ENCODE measurements at places on chromosomes 2 and 18.
A peak's percentile ranks its signal among the peaks of the same experiment; 100 is the strongest.

DNA sequence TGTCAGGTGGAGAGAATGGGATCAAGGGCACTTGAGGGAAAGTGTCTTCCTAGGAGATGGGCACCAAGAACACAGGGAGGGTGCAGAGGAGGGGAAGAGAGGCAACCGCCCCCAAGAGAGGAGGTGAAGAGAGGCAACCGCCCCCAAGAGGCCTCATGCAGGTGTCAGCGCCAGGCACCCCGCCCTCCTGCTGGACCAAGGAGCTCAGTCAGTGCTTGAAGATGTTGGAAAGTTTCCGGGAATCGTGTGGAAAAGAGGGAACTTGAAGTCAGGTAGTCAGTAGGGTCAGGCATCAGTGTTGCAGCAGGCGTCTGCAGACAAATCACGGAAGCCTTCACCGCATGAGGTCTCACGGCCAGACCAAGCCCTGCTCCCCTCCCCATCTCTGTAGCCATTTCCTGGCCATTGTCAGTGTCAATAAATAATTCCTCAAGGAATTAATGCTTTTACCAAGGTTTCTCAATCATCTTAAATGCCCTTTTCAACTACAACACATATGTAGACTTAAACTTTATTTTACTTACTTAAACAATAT lies 353.1 kb downstream of the EIPR1 start:
- no peak for DNase-seq

DNA sequence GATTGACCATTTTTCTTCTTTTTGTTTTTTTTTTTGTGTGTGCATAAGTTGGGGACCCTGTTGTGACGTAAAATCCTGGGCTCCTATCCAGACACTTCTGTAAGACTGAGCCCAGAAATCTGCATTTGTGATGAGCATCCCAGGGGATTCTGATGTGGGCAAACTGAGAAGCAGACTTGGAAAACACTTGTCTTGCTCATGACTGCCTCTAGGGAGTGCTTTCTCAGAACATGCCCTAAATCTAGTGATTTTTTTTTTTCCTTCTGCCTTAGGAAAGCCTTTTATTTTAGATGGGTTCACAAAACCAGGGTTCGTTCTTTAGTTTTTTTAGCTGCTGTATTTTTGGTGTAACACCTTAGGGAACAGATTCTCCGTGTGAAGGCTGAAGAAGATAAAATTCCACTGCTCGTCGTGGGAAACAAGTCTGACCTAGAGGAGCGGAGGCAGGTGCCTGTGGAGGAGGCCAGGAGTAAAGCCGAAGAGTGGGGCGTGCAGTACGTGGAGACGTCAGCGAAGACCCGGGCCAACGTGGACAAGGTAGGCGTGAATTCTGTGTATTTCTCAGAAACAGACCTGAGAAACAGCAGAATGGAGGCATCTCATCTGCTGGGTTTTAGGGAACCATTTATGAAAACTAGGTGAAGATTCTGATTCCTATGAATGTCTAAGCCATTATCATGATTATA lies 36.7 kb downstream of the RALB start:
- DNase-seq = no peak

DNA sequence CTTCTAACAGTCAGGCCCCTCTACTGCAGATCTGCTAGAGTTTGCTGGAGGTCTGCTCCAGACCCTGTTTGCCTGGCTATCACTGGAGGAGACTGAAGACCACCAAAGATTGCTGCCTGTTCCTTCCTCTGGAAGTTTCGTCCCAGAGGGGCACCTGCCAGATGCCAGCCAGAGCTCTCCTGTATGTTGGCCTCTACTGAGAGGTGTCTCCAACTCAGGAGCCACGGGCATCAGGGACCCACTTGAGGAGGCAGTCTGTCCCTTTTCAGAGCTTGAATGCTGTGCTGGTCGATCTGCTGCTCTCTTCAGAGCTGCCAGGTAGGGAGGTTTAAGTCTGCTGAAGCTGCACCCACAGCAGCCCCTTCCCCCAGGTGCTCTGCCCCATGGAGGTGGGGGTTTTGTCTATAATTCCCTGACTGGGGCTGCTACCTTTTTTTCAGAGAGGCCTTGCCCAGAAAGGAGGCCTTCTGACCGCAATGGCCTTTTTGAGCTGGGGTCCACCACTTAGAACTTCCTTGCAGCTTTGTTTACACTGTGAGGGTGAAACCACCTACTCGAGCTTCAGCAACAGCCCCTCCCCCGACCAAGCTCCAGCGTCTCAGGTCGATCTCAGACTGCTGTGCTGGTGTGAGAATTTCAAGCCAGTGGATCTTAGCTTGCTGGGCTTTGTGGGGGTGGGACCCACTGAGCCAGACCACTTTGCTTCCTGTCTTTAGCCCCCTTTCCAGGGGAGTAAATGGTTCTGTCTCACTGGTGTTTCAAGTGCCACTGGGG lies 566.0 kb downstream of the NR4A2 start:
- no peak for DNase-seq

- no peak for DNase-seq
Observed at GRCh38 chr2:224831530-224831929, 115.4 kb upstream of the CCDC195 start.

- DNase-seq = no peak
Observed at GRCh38 chr2:46361920-46362666, 64.9 kb downstream of the EPAS1 start.

DNA sequence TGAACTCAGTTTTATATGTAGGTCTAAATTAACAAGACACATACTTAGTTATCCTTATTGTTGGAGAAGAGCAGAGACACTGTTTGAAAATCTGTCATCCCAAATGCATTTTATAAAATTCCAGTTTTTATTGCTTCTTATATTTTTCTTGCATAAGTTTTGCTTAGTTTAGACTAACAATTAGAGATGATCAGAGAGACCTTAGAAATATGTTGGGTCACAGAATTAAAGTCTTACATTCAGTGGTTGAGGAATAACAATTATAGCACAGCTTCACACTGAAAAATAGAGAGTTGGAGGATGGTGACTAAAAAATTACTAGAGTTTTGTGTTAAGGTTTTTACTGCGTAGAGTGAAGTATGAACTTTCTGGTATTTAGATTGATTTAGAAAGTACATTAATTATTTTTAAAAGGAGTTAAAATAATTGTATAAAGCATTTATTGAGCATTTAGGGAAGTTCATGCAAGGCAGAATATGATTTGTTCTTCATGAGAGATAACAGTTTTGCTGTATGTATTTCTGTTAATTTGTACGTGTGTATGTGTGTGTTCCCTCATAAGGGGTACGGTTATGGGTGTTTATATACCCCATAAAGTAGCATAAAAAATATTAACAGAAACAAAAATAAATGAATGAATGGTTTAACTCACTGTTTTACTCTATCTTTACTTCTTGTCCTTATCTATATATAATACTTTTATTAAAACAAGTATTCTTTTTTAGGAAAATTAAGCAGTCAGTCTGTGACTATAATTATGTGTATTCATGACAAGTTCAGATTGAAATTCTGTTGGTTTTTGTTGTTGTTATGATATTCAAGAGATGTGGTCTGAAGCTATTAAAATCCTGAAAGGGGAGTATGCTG lies 31.2 kb downstream of the DDX1 start:
- no peak for DNase-seq

DNA sequence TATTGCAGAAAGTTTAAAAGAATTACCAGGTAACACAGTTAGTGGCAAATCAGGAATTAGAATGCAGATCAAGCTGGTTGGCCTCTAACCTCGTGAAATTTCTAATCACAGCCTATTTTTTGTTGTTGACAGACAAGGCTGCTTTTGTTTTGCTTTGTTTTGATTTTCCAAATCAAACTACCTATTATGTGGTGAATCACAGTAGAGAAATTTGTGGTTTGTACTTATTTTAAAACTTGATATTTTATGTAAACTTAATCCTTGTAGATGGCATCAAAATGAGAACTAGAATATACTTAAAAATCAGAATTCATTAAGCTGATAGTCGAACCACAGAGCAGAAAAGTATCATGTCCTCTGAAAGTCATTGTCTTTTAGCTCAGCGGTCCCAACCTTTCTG lies 258.1 kb downstream of the CTNNA2 start:
- DNase-seq = no peak

GRCh38 chr2:216572582-216573578 lies 60.3 kb upstream of the IGFBP2 start:
- no peak for DNase-seq

- DNase-seq = no peak
Observed at GRCh38 chr18:36183033-36183432, 4.3 kb upstream of the MOCOS start.

DNA sequence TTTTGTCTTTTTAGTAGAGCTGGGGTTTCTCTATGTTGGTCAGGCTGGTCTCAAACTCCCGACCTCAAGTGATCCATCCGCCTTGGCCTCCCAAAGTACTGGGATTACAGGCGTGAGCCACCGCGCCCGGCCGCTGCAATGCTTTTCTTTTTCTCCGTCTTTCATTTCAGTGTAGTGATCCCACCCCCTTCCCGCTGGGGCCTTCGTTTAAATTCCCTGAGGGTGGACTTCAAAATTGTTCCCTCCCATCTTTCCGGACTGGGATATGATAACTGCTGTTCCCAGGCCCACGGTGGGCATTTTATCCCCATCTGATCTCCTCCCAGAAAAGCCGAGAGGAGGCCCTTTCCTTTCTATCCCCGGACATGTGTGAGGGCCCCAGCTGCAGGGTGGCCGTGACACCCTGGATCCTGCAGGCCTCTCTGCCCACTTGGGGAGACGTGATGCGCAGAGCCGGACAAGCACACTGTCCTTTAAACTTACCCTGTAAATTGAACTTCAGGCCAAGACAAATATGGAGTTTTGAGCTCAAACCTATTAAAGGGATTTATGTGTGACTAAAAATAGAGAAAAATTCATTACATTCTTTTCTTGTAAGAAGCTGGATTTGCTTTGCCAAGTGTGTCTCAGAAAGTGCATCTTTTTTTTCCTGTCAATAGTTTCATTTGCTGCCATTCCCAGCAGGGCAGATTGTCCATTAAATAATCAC lies 54.5 kb upstream of the AFF3 start:
- DNase-seq = peak; percentile 29

DNA sequence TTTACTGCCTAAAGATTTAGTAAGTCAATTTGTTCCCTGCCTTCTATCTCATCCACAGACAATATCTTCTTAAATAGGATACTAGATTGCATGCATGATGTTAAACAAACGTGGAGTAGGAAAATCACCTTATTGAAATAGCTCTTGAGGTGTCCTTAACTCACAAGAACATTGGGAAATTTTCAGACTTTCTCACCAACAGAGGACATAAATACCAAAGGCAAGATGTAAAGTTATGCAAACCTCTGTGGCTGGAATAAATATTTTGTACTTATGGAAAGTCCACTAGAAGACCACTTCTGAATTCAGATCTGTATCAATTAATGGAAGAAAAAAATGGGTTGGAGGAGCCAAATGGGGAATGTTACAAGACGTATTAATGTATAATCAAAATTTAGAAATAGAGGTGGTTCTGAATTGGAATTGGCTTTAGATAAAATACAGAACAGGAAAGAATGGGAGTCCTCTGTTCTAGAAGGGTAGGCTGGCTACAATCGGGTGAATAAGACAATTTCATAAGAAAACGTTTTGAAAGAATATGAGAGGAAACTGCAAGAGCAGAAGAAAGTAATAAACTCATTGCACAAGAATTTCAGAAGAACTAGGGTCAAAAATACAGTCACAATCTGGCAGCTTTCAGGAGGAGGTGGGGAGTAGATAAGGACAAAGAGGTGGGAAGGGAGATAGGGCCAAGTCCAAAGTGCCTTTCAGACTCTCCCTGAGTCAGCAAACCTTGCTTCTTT lies 69.3 kb upstream of the FN1 start:
- DNase-seq = no peak

DNA sequence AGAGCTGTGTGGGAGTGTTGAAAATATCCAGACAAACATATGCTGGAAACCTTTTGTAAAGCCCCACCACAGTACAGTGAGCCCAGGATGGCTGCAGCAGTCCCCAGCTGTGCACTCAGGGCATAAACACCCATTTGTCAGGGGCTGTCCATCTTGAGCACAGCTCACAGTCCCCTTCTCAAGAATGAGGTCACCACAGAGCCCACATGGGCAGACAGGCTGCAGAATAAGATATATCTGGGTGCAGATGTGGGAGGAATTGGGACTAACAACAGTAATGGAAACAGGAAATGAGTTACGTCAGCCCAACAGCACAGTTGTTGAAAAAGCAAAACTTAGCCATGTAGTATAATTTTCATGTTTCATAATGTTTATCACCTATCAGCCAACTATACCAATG lies 219.6 kb downstream of the ETAA1 start:
- DNase-seq = no peak

Measured in left renal pelvis (tissue), 4 donors.